ENCODE measurements at places on chromosomes 11 and 22.

DNA sequence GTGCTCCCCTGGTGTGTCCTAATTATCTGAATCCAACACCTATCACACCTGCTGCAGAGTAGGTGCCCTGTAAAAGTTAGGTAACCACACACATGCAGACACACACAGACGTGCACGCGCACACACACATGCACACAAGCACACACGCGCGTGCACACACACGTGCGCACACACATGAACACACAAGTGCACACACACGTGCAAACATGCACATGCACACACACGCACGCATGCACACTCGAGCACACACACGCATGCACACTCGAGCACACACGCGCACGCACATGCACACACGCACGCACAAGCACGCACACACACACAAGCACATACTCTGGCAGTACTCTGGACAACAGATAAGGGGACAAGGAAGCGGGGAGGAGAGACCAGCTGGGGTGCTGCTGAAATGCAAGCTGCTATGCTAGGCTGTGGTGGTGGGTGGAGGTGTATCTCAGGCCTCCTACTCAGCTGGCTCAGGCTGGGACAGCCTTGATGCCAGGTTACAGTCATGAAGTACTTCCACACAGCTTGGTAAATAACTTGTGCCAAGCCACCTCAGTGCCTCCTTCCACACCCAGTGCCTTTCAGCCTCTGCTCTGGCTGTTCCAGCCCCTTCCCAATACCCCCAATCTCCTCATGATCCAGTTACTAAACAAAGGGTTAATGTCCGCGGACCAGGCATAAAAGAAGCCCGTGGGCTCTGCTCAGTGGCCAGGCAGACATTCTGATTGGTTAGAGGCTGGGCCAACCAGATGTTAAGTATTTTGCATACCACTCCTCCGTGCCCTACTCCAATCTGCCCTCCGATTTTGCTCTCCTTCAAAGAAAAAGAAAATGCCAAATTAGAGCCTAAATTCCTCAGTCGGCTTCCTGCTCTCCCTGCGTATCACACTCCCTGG lies 374.1 kb downstream of the TENM4 start:
- no peak for DNase-seq

GRCh38 chr11:94507485-94507884 lies 4.8 kb upstream of the C11orf97 start:
- peak; percentile 44 for DNase-seq

- DNase-seq: no peak
Measured at GRCh38 chr22:31625257-31625640, 36.8 kb downstream of the PISD start.

DNA sequence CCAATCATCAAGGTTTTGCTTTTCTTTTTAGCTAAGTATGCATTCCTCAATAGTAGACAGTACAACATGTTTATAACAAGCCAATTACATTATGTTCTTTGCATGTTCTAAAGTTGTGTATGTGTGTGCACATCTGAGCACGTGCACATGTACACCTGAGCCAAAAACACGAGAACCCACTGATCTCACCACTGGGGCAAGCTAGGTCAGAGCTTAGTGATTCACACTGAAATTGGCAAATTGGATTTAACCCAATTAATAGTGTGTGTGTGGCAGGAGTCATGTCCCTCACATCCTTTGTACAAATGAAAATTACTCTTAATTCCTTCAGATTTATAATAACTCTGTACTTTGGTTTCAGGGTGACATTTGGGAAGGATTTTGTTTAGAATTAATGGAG lies 145.7 kb upstream of the TEAD1 start:
- no peak for DNase-seq

DNA sequence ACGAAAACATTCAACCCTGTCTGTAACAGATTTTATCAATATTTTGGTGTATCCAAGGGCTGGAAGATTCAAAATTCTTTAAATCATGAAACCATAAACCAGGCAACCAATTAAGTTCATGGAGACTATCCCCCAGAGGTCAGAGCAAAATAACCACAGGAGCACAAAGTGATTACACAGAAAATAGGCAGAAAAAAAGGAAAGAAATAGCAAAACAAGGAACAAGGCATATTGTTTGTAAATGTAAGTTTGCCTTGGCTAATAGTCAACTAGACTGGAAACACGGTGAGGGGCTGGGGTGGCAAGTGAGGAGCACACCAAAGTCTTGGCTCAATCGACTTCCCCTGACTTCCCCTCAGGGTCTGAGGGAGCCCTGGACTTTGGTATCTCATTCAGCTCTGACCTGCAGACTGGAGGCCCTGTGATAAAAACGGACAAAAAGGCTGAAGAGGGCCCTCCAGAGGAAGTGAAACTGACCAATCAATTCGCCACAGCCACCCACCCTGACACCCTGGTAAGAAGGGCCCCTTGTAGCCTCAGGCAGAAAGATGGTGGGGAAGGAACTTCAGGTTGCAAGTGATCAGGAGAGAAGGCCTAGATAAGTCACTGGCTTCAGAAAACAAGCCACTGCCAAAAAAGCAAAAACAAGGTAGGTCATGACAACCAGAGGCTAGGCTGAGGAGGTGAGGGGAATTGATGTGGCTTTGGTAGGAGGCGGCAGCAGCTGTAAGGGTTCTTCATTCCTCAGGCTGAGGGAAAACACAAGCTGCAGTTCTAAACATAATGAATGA lies 1.8 kb downstream of the SIK3 start:
- peak; percentile 52 for DNase-seq

DNA sequence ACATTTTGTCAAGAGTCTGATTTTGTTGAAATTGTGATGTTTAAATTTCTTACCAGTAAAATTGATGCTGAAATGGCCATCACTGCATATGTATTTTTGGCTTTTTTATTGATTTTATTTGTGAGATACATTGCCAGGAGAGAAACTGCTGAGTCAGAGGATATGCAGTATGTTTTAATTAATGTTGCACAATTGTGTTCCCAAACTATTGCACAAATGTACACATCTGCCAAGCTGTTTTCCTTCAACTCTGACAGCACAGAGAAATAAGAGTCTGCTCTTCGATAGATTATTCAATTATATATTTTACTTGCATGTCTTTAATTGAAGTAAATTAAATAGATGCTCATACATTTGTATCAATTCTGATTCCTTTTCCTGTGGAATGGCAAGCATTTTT lies 640.2 kb upstream of the LUZP2 start:
- no peak for DNase-seq

GRCh38 chr22:45185718-45186514 lies 22.2 kb downstream of the NUP50 start:
- no peak for DNase-seq

DNA sequence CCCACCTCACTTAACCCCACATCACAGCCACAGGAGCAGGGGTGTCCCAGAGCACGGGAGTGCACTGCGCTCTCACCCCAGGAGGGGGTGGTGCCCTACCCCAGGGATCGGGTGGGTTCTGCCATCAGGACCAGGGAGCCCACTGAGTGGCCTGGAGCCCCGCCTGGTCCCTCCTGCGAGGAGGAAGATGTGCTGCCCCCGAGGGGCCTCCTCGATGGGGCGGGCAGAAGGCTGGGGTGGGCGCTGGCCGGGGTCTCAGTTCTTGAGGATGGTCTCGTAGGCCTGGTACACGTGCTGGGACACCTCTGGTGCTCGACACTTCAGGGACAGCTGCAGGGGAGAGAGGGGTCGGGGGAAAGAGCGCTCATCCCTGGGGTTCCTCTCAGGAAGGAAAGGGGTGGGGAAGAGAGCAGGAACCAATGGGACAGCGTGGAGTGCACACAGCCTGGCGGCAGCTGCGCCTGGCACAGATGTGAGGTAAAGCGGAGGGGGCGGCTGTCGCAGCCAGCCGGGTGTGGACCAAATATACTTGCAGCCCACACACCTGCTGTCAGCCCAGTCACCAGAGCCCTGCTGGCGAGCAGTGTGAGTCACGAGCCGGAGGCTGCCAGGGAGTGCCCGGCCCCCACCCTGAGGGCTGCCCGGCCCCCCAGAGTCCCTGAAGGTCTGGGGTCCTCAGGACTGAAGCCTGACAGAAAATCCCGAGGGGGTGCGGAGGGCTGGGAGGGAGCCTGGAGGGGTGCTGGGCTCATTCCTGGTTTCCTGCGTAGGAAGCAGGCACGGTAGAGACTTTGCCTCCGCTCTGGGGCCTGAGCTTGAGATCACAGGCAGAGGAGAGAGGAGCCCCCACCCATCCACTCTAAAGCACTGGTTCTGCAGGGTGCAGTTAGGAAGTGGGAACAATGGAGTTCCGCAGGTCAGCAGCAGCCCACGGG lies 13.3 kb upstream of the RASL10A start:
- DNase-seq: no peak

GRCh38 chr11:115146425-115146824 lies 357.8 kb downstream of the CADM1 start:
- no peak for DNase-seq
